Stimulated activated CD8-positive, alpha-beta memory T cell treated with anti-CD3 and anti-CD28 coated beads, Interleukin-2, amount 100 ng/mL, for 1 hour (primary cell): ENCODE measurements at places on chromosomes 13 and 19.

DNA sequence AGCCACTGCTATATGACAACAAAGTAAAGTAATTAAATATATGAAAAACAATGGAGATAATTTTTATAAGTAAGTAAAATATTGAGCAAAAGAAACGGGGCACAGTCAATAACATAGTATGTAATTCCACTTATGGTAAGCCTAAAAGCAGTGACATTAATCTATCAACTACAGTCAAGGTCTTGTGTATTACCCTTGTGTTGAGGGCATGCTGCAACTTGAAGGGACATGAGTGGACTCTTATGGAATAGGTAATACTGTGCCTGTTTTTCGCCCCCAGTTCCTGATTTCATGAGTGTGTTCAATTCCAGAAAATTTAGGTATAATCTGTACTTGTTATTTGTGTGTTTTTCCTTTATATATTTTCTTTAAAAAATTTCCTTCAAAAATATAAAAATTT is 201.3 kb upstream of the SLITRK6 start:
- DNase-seq = no peak

DNA sequence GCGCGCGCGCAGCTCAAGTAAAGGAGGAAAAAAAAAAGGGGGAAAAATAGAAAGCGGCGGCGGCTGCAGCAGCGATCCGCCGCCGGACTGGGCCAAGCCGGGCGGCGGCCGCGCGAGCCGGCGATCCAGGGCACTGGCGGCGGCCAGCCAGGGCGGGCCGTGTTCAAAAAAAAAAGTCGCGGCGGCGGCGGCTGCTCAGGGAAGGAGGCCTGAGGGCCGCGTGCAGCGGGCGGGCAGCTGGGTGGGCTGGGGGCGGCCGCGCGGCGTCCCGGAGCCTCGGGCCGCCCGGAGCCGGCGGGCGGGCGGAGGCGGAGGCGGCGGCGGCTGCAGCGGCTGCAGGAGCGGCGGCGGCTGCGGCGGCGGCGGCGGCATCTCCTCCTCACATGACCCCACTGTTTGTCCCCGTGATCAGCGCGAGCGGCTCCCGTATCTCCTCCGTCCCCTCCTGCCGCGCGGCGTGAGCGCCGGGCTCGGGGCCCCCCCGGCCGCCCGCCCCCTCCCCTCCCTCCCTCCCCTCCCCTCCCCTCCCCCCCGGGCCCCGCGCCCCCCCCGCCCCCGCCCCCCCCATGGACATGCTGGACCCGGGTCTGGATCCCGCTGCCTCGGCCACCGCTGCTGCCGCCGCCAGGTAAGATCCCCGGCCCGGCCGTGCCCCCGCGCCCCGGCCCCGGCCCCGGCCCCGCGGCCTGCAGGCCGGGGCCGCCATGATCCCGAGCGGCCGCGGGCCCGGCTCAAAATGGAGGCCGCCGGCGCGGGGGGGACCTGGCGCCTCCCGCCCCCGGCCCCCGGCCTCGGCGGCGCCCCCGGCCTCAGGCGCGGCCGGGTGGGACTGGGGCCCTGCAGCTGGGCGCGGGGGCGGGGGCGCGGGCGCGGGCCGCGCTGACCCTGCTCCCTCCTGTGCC is at the start of gene USF2:
TSS of gene USF2 (plus strand) at position 427 of the 902 bp plus-strand sequence. CDS start at position 567, 140 bp downstream.
- peak; percentile 35 for DNase-seq

GRCh38 chr13:53240401-53241025 is 211.9 kb downstream of the OLFM4 start:
- no peak for DNase-seq

DNA sequence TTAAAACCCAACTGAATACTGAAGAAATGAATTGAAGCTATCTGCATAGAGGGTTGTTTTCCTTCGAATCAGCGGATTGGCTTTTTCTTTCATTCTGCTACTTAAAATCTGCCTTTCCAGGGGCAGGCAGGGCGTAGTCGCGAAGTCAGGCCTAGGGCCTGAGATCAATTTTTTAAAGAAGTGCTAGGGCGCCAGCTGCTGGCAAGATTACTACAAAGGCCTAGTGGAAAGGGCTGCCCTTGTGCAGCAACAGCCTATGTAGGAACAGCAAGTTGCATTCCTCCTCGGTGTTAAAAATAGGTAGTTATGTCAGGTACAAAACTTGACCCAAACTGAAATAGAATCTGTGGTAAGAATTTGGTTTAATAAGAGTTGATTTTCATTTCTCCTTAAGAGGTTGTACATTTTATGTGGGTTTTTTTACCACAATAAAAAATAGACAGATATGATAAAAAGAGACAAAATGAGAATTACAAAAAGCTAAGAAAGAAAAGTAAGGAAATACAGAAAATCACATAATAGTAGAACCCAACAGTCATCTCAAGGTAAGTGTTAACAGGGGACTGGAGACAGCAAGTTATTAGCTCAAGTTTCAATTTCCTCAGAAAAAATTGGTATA is 9.5 kb upstream of the URAD start:
- DNase-seq = no peak

DNA sequence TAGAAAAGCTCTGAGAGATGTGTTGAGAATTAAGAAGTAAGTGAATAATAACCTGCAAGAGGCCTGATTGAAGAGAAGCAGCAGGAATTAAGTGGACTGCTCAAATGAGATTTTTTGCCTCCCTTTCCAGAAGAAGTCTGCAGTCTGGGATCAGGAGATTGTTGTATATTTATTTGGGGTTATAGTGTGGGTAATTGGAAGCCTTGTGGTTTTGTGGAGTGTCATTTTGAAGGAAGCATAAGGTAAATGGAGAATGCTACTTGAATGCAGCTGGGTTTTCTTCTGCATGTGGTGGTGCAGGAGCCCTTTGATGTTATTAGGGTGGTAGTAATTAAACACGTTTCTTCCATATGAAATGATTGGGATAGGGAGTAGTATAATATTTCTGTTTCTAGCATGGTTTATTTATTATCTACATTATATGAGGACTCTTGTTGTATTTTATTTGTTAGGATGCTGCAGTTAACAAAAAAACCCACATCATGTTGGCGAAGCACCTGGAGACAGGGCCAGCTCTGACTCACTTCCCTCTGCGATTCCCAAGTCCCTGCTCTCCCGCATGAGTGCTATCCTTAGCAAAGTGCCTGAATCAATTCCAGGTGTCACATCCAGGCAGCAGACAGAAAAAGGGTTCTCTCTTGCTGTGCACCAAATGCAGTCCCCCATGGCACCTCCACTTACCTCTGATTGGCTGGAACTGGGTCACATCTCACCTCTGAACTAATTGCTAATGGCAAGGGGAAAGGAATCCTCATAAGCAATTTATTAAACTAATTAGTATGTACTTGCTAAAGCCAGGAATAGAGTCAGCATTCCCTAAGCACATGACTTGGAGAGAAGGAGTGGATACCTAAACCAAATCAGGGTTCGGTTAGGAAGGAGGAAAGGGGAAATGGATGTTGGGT is 54.8 kb downstream of the DGKH start:
- DNase-seq = no peak

DNA sequence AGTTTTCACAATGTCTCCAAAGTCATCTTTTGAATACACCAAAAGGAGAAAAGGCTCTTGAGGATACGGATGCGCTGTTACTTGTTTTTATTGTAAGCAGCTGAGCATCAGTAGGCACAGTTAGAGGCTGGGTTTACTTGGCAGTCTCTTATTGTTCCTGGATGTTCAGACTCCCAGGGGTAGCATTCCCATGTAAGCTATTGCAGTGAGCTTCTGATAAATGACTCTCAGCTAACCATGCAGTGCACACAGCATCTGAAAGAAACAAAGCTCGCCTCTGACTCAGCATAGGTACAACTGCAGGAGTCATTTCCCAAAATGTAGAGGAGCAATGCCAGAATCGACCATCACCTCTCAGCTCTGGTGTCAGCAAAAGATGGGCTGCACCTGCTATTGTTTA is 84.8 kb downstream of the DCT start:
- no peak for DNase-seq

GRCh38 chr19:34733266-34733745 is 737 bp upstream of the ZNF181 start:
- DNase-seq = no peak

GRCh38 chr19:42030645-42031440 is 36.8 kb upstream of the ATP1A3 start:
- no peak for DNase-seq

DNA sequence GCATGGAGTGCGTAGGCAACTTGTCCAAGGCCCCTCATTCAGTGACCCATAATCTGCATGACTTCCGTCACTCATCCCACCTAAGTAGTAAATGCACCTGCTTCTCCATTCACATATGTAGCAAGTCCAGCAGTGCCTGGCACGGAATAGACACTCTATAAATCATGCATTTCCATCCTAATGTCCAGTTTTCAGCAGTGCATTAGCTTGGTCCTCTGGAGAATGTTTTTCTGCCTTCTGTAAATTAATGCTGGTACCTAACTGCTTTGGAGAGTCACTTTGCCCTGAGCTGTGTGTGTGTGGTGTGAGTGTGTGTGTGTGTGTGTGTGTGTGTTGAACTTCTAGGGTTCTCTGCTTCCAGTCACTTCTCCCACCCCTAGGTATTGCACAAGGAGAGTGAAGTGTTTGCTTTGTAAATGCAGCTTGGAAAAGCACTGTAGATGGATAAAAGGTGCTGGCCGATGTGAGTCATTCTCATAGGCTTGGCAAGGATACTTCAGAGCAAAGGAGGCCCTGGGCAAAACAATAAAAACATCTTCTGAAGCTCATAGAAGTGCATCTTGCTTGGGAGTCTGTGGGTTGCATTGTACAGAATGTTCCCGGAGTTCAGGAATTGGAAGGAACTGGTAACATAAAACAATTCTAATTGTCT is 181.8 kb downstream of the KATNAL1 start:
- DNase-seq = no peak
